Calu3 (cell line): ENCODE measurements at places on chromosomes 4 and X. TPM values are rescaled to one million over a fixed set of nuclear protein-coding genes. Genes with fewer than 3 reads are reported as not detected.

KLF8 gene
- total RNA-seq: 0.66 and 0.83 TPM in 2 replicates

STBD1 gene
- total RNA-seq: 3.2 and 5.0 TPM in 2 replicates

IQCM gene
- total RNA-seq: not detected in 2 replicates

DNA sequence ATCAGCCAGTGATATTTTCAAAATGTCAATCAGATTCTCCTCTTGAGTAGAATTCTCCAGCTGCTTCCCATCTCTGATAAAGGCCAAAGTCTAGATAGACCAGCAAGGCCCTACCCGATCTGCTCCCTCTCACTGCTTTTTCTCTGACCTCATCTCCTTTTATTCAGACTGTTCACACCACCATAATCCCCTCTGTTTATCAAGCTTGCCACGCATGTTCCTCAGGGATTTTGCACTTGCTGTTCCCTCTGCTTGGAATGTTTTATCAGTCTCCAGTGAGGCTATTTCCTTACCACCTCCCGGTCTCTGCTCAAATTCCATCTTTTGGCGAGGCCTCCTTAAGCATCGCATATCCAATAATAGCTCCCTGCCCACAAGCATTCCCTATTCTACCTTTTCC is 20.1 kb downstream of the NOCT start:
- no peak for DNase-seq

GRCh38 chrX:10542586-10542985 is 77.8 kb downstream of the MID1 start:
- no peak for DNase-seq

DNA sequence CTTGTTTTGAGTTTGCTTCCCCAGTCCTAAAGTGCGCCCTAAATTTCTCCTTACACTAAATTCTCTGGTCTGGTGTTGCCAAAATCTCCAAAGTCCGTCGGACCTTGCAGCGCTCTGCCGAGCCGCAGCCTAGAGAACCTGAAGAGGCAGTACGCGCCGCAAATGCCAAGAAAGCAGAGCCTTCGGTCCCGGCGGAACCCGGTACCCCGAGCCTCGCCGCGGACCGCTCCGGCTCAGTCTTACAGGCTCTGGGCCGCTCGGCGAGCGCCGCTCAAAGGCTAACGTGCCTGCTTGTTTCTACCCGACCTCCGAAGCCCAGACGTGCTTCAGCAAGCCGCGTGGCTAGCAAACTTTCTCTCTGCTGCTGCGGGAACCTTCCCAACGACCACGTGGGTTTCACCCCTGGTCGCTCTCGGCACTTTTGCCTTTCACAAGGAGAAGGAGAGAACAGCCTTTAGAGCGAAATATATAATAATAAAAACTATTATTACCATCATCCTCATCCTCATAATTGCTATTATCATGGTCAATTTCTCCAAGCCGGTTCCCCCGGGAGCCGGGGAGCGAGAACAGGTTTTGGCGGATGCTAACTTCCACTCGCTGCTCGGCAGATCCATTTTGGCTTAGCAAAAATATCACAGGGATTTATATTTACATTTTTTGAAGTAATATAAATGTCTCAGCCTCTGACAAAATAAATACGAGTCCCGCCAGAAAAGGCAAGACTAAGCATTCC is 2.2 kb upstream of the HTR2C start:
- DNase-seq: no peak

DNA sequence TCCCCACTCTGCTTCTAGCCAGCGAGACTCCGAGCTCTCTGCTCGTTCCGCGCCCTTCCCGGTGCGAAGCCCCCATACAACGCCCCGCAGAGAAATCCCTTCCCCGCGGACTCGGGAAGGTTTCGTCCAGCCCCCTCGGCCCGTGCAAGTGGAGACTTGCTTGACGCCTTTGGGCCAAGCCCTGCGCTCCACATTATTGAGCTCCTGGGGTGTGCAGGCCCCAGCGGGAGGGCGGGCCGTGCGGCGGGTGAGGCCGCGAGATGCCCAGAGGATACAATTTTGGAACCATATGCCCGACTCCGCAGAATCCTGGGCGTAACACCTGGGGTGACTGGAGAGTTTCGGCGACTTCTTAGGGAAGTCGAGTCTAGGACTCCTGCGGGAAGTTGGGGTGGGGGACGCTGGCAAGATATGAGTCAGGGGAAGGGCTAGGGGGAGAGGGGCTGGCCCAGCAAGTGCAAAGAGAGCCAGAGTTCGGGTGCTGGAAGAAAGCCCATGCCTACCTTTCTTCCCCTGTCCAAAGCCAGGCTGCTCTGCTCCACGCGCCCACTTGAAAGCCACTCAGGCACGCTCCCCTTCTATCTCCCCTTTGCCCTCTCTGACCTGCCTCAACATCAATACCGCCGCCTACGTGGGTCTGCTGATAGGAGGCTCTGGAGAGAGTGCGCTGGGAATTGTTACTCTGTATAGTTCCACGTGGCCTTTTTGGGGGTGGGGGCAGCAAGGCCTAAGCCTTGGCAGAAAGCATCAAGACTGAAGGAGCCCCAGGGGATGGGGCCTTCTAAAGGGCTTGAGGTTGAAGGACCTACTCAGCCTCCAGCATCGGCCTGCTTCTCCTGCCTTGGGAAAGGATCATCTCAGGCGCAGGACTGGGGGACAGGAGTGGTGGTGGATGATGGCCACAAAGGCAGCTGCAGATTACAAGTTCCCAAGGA is 1.2 kb upstream of the ELF4 start:
- DNase-seq: no peak

DNA sequence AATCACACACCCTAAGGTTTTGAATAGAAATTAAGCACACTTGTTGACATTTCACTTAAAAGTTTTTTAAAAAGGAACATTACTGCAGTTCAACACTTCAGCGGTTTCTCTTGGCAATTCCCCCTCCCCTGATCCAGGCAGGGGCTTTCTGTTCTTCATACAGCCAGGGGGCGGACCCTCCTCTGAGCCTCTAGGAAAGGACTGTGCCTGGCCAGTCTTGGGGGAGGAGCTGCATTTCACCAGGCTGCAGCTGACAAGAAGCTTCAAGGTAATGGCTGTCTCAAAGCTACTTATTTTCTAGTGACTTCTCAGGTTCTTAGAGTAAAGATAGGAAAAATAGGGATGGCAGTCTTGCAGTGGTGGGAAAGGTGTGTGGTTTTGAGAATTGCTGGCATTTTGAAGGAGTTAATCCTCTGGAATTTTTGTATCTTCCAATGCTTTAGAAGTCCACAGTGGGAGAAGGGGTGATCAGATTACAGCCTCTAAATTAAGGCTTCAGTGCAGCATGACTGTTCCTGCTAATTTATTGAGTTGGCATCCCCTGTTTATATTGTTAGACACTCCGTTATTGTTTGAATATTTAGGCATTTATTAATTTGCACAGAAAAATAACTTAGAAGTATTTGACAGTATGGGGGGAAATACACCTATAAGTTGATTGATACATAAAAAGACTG is 33.5 kb downstream of the PWWP3B start:
- DNase-seq: no peak

DNA sequence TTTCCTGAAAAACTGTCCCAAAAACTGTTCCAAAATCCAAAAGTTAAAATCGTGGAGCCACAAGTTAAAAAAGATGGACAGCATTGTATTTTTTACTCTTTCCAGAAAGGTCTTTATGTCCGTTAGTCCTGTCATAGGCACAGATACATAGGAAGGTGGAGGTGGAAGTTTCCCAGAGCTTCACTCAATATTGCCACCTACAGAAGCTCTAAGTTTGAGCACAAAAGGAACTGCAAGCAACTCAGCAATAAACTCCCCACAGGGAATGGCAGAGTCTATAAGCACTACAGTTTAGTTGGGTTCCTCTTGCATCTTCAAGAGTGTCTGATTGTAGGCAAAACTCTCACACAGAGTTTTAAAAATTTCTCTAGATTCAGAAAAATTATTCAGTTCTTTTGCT is 22.0 kb upstream of the UGT2B4 start:
- DNase-seq: no peak

DNA sequence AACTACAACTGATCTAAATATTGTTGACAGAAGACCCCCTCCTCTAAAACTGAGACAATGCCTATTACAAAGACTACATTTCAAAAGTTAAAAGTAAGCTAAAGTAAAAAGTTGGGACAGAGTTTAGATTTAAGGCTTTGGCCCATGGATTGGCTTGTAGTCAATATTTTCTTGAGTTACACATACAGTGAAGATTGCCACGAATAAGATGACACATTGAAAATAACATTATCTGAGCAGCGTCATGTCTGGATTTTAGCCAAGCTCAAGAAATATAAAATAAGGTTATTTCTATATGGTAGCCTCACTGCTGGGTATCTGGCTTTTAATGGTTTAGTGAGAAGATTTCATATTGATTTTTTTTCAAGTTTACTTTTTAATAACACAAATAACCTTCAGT is 266.2 kb upstream of the LDB2 start:
- DNase-seq: no peak

- peak; percentile 43 for DNase-seq
These were observed 73.7 kb upstream of the ACSL1 start for GRCh38 chr4:184899261-184900134.

DNA sequence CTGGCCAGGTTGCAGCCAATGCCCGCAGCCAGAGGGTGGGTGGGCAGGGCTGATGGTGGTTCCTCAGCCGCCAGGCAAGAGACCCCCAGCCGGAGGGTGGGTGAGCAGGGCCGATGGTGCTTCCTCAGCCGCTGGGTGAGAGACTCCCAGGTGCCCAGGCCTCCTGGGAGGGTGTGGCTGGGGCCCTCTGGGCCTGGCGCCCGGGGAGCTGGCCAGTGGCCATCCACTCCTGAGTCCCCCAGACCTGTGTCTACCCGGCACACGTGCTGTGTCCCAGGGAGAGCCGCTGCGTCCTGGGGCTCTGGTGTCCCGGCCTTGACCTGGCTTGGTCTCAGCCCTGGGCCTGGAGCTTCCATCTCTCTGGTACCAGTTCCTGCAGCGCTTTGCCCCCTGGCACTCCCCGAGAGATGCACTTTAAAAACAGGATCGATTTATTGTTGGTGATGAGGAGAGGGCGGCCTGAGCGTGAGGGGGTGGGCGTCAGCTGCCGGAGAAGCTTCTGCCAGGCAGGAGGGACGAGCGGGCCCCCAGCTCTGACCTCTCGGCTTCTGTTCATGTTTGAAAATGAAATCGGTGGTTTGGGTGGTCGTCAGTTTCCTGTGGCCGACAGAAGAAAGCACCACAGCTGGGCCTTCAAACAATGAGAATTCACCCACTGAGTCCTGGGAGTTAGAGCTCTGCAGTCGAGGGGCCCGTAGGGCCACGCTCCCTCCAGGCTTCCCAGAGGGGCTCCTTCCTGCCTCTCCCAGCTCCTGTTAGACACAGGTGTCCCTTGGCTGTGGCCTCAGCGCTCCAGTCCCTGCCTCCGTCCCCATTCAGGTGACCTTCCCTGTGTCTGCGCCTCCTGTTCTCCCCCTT is 6.5 kb downstream of the DOK7 start:
- no peak for DNase-seq
